KBM-7 (cell line): ENCODE measurements at places on chromosomes 2 and 18.

GRCh38 chr2:38174131-38174530, 98.2 kb upstream of the CYP1B1 start:
- DNase-seq = peak; percentile 8

- DNase-seq = no peak
Measured at GRCh38 chr18:13540477-13541182, 185.7 kb downstream of the FAM210A start.

DNA sequence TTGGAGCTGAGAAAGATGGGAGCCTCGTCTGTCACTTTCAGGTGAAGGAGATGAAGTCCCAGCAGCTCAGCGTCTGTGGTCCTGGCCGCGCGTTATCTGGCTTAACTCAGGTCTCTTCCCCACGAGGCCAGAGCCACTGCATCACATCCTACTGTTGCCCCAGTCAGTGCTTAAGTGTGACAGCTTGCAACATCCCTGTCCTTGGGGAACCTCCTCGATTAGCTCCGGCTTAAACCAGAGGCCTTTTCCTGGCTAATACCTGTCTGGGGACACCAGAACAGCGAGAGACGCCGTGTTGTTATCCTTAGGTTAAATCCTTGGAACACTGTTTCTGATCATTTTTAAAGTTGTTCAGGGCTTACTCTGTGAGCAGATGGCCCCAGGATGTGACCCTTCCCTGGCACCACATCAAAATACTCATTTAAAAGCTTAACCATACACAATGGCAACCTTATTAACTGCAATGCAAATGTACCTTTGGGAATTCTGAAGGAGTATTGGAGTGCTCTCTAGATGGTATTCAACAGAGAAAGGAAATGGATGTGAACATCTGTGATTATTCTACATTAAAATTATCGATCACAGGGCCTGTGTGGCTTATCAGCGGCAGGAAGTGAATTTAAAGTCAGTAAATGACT, 61.2 kb upstream of the SPP2 start:
- no peak for DNase-seq

DNA sequence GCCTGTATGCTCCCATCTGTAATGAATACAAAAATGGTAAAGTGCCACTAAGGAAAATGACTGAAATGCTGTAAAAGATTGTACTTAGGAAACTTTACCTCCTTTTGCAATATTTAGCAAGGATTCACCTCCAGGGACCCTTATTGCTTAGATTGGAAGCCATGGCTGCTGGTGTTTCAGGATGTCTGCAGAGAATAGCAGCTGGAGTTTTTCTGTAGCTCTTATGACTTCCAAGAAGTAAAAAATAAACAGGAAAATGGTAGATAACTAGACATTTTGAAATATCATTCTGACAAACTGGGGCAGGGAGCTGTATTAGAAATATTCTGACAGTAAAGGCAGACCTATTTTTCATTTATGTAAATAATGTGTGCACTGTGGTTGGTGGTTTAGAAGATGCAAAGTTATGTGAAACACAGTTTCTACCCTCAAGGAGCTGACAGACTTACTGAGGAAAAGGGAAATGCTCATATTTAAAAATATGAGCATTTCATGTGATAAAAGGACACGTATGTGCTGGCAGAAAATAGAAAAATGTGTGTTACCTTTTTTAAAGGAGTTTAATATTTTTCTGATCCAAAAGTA, 224.9 kb upstream of the BOD1L2 start:
- no peak for DNase-seq

GRCh38 chr2:136375017-136375901, 257.3 kb upstream of the CXCR4 start:
- DNase-seq = peak; percentile 26

GRCh38 chr2:38876407-38876806, 631 bp downstream of the MORN2 start:
- peak; percentile 2 for DNase-seq
